AG09319 (cell line): ENCODE measurements at places on chromosomes 11 and 22.

GRCh38 chr11:79675081-79675480 is 234.3 kb upstream of the TENM4 start:
- no peak for DNase-seq

DNA sequence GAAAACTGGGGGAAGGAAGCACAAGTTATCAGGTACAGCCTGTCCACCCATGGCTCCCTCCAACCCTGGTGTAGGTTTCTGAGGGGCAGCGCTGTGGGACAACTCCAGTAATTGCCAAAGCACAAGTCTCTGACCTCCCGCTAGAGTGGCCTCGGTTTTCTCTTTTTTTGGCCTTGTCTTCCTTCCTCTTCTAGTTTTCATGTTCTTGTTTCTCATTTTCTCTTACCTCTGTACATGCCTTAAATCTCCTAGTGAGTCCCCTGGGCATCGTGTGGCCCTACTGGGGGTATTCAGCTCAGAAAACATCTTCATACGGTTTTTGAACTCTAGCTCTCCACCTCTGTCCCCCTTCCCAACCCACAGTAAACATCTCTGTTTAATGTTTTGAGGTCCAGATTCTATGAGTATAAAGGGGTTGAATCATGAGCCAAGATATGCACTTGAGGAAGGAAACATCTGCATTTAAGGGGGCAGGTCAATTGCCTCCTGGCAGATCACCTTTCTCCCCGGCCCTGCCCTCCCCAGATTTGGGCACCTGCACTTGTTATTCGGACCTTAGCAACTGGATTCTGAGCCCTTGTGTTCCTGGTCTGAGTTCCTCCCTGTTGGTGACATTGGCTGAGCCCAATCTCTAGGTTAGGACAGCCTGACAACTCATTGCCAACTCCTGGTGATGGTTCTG is 8.4 kb upstream of the LMO2 start:
- DNase-seq, result no peak

GRCh38 chr11:96715208-96715607 is 325.4 kb downstream of the JRKL start:
- DNase-seq, result no peak

DNA sequence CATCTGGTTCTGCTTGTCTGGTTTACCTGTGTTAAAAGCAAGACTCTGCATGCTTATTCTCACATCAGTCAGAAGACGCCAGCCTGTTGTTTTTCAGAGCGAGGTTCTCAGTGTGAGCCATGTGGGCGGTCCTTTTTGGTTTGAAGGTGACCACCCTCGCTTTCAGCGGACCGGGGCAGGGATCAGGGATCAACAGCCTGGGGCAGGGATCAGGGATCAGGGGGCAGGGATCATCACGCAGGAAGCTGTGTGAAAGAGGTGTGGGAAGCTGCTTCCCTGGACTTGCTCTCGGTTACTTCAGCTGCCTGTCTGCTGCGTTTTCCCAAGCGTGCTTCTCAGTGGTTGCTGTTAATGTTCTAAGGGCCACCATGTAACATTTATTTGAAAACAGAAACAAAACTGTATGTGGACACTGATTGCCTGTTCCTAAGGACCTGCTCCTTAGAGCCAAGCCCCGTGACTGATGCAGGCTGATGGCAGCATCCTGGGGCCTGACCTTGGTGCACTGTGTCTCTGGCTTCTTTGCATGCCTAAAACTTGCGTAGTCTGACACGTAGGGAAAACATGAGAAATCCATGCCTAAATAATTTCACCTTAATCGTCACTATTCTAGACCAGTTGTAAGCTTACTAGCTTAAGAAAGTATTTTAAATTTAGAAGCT is 146.9 kb downstream of the ATXN10 start:
- no peak for DNase-seq

GRCh38 chr11:35013514-35014233 is 97.3 kb downstream of the PDHX start:
- no peak for DNase-seq

GRCh38 chr22:19819911-19820879 is 34.5 kb downstream of the GNB1L start:
- DNase-seq, result no peak

- DNase-seq, result no peak
These were observed 282.5 kb downstream of the ETS1 start for GRCh38 chr11:128304666-128305485.

DNA sequence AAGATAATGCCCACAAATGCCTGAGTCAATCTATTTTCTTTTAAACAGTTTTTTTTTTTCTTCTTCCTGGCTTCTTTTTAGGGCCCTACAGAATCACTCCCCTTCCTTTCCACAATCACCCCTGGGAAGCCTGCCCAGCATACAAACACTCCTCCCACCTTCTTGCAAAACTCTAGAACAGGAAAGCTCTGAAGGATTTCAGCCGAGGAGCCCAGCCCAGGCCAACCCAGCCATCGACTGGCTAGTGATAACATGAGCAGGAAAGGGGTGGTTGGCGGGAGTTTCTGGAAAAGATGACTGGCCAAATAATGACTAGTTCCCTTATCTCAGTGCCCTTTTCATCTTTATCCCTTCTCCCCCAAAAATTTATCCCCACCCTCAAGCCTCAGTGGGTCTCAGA is 68.2 kb downstream of the USP35 start:
- peak; percentile 84 for DNase-seq

- DNase-seq, result no peak
These were observed 198.4 kb upstream of the SESN3 start for GRCh38 chr11:95429376-95429907.

DNA sequence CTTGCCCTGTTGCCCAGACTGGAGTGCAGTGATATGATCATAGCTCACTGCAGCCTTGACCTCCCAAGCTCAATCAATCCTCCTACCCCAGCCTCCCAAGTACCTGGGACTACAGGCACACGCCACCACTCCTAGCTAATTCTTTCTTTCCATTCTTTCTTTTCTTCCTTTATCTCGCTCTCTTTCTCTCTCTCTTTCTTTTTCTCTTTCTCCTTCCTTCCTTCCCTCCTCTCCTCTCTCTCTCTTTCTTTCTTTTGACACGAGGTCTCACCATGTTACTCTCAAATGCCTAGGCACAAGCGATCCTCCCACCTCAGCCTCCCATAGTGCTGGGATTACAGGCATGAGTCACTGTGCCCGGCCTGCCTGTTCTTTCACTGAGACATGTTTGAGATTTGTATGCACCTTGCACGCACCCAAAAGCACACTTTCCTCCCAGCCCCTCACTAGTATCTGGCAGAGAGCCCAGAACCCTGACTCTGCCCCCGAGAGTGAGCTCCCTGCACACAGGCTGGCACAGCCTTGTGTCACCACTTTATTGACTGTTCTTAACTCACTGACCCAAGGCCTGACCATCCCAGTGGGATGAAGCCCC is 56.8 kb downstream of the CD6 start:
- no peak for DNase-seq

DNA sequence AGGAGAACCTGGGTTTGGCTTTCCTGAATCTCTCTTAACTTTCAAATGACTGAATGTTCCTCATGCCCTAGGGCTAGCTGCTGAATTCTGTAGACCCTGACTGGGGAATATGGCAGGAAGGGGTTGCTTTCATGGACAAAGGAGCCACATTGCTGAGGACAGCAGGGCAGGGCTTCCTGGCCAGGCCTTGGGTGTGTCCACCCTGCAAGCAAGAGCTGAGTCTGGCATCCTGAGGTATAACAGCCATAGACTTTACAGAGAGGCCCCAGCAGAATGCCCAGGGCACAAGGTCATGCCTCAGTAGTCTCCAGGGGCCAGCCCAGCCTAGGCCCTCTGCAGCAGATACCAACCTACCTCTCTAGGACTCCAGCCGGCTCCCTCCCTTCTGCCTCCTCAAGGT is 102.2 kb upstream of the RAG2 start:
- no peak for DNase-seq

- DNase-seq, result peak; percentile 20
These were observed 81.3 kb downstream of the PHF21A start for GRCh38 chr11:46039990-46040389.

DNA sequence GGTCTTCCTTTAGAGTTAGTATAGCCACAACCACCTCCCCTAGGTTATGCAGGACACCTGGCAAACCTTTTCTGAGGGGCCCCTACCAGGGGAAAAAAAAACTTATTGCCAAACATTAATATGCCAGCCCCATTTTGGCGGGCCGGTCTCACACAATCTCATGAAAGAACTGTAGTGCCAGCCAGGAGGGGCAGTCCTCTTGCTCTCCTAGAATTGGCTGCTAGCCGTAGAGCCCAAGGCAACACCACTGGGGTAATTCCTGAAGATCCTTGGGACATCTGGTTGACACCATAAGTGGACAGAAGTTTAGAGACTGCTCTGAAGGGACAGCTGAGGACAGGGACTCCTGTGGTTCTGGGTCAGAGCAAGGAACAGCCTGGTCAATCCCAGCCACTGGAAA is 24.2 kb downstream of the NAV2 start:
- DNase-seq, result no peak

- DNase-seq, result no peak
These were observed 606 bp downstream of the RASSF7 start for GRCh38 chr11:561148-562003.

DNA sequence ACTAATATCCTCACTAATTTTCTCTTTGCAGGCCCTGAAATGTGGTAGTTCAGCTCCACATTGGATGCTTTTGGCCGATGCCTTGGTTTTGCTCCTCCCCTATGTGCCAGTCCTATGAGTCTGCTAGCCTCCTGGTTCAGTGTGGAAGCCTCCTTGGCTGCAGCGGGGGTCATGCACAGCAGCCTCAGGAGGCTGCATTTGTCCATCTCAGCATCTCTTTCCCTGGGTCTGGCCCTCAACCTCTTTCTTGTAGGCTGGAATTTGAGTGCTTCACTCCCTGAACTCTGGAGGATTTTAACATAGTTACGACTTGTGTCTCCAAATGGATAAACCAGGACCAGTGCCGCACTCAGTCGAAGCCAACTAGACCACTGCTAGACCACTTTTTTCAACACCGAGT is 34.9 kb downstream of the SCUBE2 start:
- DNase-seq, result no peak

- no peak for DNase-seq
These were observed 152.0 kb downstream of the LRRC4C start for GRCh38 chr11:41307296-41308080.

DNA sequence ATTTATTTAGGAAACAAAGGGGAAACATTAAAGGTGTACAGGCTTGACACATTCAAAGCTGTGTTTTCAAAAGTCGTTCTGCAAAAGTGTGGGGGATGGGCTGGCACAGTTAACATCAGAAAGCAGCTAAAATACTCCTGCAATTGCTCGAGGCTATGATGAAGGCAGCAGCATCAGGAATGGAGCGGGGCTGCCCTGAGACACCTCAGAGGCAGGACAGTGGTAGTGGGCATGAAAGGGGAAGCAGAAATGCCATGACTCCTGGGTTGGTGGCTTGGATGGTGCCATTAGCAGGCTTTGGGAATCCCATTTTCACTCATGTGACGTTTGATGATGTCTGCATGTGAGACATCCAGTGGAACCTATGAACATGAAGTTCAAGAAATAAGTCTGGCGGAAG is 646 bp downstream of the NCAPD3 start:
- no peak for DNase-seq

GRCh38 chr22:46935506-46936377 is 173.3 kb downstream of the TBC1D22A start:
- DNase-seq, result no peak

DNA sequence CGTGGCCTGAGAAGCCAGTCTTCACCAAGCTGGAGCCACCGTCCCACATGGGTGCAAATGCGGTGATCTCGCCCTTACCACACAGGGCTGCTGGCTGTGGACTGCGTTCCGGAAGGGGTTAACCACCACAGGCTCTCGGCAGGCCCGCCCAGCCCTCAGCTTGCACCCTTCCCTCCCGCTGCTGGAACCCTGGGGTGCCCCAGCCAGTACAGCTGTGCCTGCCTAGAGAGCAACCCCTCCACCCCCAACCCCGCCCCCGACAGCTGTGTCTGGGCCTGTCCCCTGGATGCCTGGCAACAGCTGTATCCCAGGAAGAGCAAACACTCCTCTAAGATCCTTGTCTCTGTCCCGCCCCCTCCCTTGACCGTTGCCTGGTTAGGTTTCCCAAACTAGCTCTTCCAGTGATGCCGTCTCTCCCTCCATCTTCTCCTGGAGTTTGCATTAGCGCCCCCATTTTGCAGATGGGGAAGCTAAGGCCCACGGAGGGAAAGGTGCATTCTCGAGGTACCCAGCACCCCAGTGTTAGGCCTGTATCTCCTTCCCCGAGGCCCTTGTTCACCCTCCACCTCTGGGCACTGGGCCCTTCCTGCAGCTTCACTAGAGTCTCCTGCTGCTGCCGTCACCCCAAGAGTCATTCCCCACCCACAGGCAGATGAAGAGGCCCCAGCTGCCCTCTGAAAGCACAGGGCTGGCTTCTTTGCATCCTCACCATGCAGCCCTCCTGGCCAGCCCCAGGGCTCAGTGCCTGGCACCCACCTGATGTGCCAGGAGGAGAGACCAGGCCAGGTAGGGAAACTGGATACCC is 12.6 kb upstream of the COX8A start:
- DNase-seq, result no peak
